ENCODE measurements at places on chromosomes 7 and 10.
A peak's percentile ranks its signal among the peaks of the same experiment; 100 is the strongest.

DNA sequence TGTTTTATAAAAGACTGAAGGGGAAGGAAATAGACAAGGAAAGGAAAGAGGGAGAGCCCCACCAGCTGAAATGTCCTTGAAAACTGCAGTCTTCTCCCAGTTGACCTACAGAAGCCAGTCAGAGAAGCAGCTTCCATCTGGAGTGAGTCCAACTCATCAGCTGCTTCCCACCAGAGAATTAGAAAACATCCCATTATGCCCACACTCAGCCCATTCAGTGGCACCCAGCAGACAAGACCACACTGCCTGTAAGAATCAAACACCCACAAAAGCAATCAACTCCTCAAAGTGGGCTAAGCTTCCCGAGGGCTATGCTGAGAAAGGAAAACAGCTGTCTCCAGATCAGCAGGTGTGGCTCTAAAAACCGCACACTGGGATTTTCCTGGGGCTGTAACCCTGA, 29.6 kb upstream of the TMEM213 start:
- no peak for DNase-seq

GRCh38 chr10:66180581-66181318, 745.1 kb upstream of the LRRTM3 start:
- DNase-seq = peak; percentile 73

DNA sequence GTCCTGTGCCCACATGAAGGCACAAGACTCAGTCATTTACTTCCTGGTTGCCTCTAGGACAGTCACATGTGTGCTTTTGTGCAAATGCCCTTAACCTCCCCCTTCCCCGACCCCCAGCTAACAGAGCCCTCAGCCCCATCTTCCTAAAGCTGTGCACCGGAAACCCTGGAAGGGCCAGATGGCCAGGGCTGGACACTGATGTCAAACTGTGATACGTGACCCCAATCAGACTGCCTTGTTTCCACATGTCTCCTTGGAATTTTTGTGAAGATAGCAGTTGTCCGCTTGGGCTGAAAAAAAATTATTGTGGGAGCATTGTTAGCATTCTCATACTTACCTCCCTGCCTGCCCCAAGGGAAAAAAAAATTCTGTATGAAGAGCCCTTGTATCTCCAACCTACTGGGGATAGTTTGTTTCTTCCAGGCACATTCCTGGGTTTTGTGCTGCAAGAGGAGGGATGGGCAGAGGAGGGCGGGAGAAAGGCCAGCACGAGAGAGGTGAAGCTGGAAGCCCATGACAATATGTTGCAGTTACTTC, 17.0 kb upstream of the ADAM12 start:
- DNase-seq = no peak

DNA sequence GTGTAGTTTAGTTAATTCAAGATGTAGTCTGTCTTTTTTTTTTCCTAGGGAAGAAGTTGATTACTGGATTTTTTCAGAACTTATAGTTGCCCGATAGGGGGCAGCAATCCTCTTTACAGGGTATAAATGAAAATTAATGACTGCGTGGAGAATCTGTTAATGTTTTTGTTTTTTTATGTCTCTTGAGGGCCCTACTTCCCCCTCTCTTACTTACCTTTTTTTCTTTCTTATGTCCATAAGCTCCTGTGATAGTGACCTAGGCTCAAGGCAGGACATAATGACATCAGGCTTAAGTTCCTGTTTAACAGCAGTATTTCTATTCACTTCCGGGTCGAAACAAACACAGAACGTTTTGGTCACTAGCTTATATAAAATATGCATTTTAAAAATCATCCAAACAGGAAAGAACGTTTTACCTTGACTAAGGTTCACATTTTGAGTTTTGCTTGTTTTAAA, 18.8 kb downstream of the CDC123 start:
- peak; percentile 38 for DNase-seq

GRCh38 chr10:52313256-52313932, 687 bp upstream of the DKK1 start:
- no peak for DNase-seq

DNA sequence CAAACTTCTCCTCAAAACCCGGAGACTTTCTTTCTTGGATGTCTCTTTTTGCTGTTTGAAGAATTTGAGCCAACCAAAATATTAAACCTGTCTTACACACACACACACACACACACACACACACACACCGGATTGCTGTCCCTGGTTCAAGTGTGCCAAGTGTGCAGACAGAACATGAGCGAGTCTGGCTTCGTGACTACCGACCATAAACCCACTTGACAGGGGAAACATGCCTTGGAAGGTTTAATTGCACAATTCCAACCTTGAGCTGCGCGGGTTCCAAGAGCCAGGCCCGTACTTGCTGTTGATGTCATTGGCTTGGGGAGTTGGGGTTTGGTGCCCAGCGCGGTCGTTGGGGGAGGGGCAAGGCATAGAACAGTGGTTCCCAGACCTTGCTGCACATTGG, 1.7 kb downstream of the EGFR start:
- DNase-seq = no peak

DNA sequence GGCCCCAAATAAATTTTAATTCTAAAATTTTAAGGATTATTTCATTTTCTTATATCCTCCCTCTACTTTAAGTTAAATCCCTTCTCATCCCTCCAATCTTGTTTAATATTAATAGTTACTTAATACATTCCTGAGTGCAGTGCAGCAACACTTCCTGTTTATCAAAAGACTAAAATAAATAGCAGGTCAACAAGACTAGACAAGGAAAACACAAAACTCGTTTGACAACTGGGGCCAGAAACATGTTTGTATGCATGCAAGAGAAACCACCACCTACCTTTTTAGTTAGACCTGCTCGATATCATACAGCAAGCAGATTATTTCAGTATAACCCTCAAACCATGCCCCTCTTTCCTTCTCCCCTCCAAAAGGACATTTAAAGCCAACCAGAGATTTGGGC, 95.8 kb downstream of the PARD3 start:
- DNase-seq = no peak

DNA sequence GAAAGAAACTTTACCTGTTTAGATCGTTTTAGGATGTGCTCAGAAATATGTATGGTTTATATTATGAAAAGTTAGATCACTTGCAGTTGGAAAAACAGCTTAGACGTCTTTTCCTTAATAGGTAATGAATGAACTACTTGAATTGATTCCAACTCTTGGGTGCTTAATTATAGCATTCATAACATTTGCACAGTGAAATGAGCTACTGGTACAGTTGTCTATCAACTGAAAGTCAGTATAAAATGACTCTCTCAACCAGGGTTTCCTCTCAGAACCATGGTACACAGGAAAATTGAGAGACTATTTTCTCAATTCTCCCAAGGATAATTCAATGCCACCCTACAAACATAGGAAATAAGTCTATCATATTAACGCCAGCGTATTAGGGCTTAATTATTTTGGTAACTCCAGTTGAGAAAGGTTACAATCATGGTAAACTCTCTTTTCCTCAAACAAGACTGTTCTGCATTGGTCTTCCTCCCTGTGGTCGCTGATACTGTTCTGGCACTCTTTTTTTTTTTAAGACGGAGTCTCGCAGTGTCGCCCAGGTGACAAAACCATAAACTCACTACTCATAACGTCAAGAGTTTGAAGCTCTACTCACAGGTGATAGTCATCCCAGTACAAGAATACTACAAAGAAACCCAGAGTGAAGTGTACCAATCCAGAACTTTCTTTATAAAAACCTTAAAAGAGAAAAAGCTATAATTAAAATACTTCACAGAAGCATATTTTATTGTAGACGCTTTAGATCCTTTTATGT, 2.0 kb downstream of the ANLN start:
- DNase-seq = no peak

DNA sequence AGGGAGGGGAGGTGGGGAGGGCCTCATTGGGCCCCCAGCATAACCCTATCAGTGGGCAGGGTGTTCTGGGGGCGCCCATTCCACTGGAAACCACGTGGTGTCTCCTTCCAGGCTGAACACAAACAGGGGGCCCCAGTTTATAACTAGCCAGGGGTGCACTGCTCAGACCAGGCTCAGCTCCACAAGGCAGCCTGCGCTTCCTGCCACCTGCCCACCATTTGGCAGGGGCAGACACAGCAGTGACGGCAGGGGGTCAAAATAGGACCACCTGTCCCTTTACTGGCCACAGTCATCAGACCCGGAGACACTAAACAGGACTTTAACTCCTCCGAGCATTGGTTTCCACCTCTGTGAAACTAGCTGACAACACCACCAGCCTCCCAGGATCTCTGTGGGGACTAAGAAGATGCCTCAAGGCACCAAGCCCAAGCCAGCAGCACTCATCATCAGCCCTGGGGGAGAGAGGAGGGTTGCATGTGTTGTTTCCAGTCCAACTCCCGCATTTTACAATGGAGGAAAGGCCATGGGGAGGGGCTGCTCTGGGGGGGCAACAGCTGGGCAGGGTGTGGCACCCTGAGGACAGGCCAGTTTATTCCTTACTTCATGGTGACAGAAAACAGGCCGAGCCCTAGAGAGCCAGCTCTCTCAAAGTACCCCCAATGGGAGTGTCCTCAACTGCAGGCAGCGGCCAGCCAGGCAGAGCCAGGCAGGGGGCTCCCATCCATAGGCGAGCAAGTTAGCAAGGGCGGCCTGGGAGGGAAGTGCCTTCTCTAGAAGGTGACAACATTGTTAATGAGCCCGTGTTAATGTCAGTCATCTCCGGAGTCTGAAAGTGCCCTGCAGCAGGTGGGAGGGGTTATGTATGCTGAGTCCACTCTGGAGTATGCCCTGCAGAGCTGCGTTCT, 127.6 kb downstream of the TNS3 start:
- no peak for DNase-seq

DNA sequence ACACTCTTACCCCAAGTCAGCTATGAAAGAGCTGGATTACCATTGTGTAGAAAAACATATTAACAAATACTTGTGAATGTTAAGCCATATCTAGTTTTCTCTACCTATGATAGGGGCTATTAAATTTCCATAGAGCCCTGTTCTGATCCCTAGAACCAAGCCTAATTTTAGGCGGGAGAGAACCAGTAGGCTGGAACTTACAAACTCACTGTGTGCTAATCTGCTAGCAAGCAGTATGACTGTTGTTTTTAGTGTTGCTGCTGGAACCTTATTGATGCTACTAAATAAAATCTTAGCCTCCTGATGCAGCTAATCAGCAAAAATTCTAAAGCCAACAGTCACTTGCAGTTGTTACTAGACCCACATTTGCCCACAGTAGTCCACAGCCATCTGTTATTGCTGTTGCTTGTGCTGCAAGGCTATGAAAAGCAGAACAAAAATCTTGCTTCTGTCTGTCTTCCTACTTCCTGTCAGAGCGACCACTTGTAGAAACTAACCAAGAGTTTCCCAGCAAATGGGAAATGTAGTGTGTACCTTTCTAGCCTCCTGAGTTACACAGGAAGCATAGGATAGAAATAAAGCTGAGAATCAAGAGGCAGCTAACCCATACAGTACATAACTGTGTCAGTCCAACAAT, 368.4 kb downstream of the ARL4A start:
- no peak for DNase-seq

GRCh38 chr7:124915242-124915641, 14.4 kb downstream of the POT1 start:
- no peak for DNase-seq

DNA sequence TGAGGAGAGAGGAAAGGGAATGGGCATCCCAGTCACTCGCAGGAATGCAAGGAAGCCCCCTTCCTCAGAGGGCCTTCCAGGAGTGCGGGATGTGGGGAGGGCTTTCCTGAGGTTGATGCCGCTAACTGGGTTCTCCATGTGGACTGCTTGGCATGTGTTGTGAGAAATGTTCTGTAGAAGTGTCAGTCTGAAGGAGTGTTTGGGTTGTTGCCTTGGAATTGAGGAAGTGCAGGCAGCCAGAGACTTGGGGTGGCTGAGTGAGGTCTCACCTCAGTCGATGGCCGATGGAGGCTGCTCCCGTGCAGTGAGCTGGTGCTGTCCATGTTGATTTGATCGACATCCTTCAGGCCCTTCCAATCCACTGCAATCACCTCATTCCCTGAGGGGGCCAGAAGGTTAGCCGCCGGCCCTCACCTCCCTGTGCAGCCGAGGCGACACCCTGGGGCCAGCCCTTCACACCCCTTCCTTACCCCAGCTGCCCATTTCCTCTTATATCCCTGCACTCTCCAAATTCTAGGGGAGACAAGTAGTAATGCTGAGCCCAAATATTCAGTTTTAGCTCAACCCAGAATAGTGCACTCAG, 2.7 kb downstream of the FAM131B start:
- DNase-seq = no peak

GRCh38 chr7:39054731-39055130, 77.0 kb downstream of the POU6F2 start:
- DNase-seq = no peak

DNA sequence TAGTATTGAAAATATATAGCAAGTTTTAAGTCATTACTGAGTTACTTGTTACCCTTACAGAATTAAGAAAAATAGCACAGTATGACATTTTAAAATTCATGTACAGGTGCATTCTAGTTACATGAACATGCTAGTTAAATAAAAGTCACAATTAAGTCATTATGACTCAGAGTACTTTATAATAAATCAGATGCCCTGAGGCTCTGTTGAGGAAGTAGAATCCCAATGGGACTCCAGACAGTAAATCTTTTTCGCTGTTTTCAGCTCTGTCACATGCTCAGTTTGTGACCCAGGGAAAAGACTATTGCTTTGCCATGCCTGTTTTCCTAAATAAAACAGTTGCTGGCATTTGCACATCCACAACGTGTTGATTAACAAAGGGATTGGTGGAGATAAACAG, 21.0 kb downstream of the NUDT13 start:
- no peak for DNase-seq

- no peak for DNase-seq
Measured at GRCh38 chr7:128135159-128135514, 103.9 kb upstream of the LRRC4 start.

- no peak for DNase-seq
Measured at GRCh38 chr10:21217107-21217506, 308.4 kb downstream of the SKIDA1 start.

DNA sequence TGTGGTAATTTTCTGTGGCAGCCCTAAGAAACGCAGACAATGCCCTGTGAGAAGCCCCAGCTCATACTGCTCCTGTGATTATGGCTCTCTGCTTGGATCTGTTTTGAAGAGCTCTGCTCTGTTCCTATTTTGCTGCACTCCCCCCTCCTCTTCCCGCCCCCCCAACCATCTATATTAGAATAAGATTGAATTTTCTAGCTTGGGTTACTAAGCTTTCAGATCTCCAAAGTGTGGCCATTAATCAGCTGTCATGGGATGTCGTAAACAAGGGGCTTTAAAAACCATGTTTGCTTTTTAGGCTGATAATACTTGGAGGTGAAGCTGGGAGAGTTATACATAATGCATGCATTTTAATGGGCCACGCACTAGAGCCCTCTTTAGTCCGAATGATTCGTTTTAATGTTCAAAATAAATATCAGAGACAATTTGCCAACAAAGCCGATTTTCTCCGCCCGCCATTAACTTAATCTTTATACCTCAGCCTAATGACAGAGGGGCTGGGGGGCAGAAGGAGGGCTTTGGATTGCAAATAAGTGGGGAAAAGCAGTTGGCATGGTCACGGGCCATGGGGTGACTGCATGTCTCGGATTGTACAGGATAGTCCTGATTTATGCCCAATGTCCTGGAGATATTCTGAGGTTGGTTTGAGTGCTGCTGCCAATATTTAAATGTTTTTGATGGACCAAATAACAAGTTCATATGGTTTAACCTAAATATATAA, 165.5 kb downstream of the RPS24 start:
- no peak for DNase-seq

All from kidney capillary endothelial cell (primary cell).